ENCODE measurements at places on chromosomes 1 and 21.

- no peak for DNase-seq
Measured at GRCh38 chr1:41776891-41777441, 141.8 kb downstream of the HIVEP3 start.

DNA sequence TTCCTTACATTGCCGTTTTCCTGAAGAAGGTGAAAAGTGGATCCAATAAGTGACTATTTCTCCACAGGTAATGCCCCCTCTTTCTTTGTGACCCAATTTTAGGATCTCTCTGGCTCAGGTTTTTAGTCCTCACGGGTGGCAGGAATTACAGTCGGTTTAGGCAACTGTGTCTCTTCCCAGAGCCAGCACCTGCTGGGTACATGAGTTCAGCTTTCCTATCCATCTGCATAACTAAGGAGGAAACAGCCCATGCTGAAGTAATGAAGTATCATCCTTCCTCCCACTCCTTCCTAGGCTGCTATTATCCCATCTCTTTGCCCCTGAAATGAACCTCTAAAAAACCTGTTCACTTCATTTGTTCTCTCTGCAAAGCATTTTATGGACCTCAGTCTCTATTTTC, 544.6 kb downstream of the NEGR1 start:
- DNase-seq = no peak

GRCh38 chr1:202956969-202957368, 1.1 kb downstream of the ADIPOR1 start:
- DNase-seq = no peak

DNA sequence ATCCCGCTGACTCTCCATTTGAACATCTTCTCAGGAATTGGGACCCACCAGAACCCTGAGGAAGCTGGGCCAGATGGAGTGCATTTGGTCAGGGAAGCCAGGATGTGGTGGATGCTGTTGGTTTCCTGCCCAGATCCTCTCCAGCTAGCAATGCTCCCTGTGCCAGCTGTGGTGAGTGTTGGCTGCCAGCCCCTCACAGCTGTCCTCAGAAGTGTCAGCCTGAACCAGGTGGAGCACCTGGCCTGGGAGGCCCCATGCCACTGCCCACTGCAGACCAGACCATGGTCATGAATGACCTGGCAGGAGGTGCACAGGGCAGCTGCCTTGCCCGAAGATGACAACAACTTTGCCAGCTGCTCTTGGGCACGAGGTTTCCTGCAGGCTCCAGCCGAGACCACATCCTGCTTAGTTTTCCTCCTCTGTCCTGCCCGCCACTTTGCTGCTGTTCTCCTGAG, 54.4 kb downstream of the PRSS38 start:
- no peak for DNase-seq

DNA sequence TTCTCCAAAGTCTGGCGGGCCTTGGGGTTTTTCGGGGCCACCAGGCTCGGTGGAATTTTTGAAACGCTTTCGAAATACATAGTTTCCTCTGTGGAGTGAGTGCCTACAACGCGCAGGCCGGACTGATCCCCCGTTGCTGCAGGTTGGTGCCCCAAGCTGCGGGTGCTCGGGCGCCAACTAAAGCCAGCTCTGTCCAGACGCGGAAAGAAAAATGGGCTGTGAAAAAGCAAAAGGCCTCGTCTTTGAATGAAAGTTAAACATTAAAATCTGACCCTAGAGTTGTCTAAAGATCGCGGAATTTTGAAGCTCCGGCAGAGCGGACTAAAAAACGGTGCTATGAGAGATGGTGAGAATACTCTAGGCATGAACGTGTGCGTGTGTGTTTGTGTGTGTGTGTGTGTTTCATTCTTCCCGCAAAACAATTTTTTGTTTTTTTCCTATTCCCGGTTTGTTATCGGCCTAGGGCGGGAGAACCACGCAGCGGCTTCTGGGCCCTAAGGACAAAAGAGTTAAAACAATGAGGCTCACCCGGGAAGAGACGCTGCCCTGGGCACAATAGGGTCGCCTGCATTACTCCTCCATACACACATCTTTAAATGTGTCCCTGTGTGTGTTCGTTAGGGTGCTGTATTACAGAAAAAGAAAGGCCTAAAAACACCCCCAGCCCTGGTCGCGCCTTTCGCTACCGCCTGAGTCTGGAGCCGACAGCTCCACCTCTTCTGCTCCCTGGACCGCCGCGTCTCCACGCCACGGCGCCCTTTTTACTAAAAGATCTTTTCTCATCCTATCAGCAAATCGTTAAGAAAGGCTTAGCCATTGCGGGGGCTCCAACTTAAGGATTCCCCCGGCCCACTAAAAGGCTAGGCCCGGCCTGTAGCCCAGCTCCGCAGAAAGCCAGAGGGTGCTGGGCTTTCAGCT, 3.2 kb downstream of the TBX15 start:
- no peak for DNase-seq

DNA sequence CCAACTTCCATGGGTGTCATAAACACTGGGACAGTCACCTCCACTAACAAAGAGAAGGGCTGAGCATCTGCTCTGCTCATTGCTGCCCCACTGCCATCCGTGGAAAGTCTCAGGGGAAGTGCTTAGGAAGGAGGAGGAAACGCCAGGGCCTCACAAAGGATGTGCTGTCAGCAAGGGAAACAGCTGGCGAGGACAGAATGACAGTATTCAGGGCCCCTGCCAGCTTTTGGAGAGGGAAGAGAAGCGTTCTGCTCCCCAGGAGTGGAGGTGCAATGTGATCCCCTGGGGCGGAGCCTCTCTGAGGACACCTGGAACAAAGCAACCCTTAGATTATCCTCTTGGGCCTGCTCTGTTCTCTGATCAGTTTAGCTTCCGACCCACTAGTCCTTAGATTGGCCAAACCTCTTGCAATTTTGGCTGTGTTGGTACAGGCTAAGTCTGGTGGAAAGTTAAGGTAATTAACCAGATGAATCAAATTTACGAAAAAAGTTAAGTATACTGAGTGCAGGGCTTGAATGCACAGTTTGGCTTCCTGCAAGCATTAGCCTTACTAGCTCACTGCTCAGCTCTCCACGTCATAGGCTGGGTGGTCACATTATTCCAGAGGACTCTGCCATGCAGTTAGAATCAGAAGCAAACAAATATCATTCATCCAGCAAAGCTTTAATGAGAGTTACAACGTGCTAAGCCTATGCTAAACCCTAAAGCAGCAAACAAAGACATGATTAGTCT, 170.2 kb upstream of the NFIA start:
- DNase-seq = no peak

GRCh38 chr1:185398599-185398998, 81.6 kb upstream of the IVNS1ABP start:
- no peak for DNase-seq

GRCh38 chr1:10829965-10830515, 33.6 kb upstream of the CASZ1 start:
- DNase-seq = no peak

DNA sequence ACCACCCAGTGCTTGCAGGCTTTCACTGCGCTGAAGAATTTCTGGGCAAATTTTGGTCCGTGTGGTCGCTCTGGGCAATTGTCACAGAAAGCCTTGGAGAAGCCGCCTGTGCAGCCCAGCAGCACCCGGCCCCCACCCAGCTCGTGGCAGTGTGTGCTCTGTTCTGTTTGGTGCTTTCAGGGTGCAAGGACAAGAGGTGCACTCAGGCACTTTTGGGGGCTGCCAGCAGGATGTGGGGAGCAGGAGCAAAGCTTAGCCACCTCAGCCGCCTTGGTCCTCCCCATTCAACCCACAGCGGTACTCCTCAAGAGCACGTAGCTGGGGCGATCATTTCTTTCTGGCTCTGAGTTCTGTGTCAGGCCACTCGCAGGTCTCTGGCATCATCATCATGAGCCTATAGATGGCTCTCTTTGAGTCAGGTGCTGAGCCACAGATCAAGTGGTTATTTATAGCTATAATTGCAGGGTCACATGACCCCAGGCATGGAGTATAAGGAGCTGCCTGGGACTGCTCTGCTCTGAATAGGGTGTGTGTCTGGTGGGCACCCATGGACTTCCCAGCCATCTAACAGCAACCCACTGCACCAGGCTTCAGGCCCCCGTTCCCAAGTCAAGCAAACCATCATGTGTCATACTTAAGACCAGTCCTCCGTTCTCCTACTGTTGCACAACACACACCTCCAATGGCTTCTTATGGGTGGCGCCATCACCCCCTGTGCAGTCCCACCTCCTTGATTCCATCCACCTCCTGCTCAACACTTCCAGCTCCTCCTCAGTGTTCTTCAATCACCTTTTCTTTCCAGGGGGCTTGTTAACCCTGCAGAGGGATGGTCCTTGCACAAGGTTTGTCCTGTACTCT, 18.1 kb upstream of the TENT5C start:
- no peak for DNase-seq

DNA sequence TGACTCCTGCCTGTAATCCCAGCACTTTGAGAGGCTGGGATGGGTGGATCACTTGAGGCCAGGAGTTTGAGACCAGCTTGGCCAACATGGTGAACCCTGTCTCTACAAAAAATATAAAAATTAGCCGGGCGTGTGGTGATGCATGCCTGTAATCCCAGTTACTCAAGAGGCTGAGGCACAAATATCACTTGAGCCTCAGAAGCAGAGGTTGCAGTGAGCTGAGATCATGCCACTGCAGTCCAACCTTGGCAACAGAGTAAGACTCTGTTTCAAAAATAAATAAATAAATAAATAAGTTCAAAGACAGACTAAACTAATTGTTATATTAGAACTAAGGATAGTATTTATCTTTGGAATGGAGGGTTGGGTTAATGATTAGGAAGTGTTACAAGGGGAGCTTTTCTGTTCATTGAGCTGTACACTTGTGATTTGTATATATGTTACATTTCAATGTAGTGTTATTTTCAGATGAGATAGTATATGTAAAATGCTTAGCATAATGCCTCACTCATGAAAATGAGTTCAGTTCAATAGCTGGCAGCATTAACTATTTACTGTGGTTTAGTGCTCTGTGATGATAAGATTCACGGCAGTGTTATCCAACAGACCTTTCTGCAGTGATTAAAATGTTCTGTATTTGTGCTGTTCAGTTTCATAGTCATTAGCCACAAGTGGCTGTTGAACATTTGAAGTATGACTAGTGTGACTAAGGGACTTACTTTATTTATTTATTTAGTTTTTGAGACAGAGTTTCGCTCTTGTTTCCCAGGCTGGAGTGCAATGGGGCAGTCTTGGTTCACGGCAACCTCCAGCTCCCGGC, 47.7 kb downstream of the OSBPL9 start:
- DNase-seq = no peak

- DNase-seq = no peak
Measured at GRCh38 chr1:77687519-77687906, 5.1 kb upstream of the ZZZ3 start.

- DNase-seq = no peak
Measured at GRCh38 chr21:34307991-34308532, 55.7 kb upstream of the KCNE2 start.

DNA sequence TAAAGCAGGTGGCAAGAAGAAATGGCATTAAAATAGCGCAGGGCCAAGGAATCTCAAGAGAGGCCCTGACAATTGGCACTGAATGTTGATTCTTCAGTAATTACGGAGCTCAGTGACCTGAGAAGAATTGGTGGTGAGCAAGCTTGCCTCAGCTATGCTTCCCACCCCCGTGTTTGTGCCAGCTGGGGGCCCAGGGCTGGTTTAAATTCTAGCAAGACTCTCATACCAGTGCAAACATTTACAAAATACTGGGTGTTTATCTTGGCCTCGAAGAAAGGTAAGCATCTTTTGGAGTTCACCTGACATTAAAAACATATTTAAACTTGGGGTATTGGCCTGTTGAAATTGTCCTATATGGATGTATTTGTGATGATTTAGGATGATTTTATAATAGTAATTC, 296.7 kb upstream of the USP25 start:
- DNase-seq = no peak

DNA sequence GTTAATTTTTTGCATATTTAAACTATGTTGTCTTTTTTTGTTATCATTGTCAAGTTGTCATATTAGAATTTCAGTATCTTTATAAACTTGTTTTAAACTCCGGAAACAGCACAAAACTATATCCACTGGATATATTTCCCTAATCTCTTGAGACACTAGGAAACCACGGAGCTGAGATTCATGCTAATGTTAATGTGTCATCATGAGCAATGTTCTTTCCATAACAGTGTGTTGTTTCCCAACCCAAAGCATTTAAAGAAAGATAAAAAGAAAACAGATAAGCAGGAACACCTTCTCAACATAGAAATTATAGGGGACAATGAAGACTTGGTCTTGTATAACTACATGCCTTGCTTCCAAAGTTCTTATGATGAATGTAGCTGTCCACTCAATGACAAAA, 626.2 kb upstream of the TMPRSS15 start:
- DNase-seq = no peak

DNA sequence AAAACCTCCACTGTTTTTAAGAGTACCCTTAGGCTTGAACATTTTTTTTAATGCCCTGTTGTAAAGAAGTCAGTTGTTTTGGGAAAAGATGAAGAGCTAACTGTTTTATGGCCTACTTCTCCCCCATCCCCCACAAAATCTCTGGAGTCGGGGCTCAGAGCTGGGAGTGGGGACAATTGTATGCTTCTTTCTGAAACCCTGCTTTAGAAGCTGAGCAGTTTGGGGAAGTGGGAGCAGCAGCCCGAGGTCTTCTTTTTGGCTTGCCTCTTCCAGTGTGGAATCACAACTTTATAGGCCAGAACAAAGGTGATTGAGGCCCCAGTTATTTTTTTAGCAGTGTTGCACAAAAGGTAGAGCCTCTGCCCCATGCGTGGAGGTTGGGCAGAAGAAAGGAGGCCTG, 25.2 kb downstream of the PPP2R5A start:
- no peak for DNase-seq

- DNase-seq = no peak
Measured at GRCh38 chr21:28112511-28112910, 880.2 kb downstream of the LTN1 start.

DNA sequence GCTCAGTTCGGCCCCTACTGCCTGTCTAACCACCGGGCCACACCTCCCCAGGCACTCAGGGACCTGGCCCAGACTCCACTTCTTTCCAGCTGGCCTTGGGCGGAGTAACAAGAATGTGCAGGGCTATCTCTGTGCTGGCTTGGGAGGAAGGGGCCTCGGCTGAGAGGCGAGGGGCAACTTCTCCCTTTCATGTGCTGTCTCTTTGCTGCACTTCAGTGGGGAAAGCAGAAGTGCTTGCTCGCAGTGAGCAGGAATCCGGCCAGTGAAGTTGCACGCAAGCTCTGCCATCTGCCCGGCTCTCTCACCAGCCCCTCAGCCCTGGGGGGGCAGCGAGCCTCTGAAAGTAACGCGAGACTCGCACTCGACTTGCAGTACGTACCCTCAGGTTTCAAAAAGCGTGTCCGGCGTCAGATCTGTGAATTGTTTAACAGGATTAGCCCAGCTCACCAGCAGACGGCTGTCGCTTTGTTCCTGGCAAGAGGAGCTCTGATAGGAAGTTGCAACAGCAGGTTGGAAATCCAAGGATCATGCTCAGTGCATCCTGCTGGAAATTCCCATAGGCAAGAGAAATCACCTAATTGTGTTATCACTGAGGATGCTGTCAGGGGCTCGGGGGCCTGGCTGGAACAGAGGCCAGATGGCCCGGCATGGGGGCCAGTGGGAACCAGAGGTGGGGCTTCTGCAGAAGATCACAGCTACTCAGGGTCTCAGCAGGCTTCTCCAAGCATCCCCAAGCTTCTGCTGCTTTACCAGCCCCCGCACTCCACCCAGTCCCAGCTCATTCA, 221.1 kb downstream of the NPHP4 start:
- DNase-seq = no peak

- peak; percentile 79 for DNase-seq
Measured at GRCh38 chr21:34129039-34129891, 55.9 kb downstream of the MRPS6 start.

GRCh38 chr21:14528815-14529214, 17.3 kb downstream of the SAMSN1 start:
- no peak for DNase-seq

GRCh38 chr1:198212126-198212525, 55.3 kb downstream of the NEK7 start:
- no peak for DNase-seq
